Kidney tubule cell (primary cell): ENCODE measurements at places on chromosomes 7 and 10.

- no peak for DNase-seq
Observed at GRCh38 chr10:126731610-126731990, 61.1 kb upstream of the C10orf90 start.

DNA sequence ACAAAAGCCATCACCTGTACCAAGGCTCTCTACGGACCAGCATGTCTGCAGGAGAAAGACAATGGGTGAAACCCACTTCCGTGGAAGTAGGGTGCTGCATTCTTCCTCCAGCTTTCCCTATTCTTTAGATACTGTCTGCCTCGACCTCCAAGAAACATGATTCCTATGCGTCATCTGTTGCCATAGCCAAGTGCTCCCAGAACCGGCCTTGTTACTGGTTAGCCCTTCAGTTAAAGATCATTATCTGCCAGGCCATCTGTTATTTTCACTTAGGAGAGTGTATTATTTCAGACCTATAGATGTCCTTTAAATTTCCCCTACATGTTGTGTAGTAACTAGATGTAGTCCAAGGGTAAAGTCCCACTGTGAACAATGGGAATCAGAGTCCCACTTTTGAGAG is 89.0 kb upstream of the KIAA1217 start:
- no peak for DNase-seq

- no peak for DNase-seq
Observed at GRCh38 chr7:90239050-90239449, 5.9 kb upstream of the CFAP69 start.

- DNase-seq: peak; percentile 68
Observed at GRCh38 chr10:119030421-119031250, 1.1 kb downstream of the NANOS1 start.

- no peak for DNase-seq
Observed at GRCh38 chr7:45698303-45699014, 124.3 kb downstream of the ADCY1 start.

GRCh38 chr7:87427288-87427687 is 48.2 kb downstream of the ABCB4 start:
- DNase-seq: no peak

- no peak for DNase-seq
Observed at GRCh38 chr10:15123749-15124184, 26.6 kb downstream of the RPP38 start.

DNA sequence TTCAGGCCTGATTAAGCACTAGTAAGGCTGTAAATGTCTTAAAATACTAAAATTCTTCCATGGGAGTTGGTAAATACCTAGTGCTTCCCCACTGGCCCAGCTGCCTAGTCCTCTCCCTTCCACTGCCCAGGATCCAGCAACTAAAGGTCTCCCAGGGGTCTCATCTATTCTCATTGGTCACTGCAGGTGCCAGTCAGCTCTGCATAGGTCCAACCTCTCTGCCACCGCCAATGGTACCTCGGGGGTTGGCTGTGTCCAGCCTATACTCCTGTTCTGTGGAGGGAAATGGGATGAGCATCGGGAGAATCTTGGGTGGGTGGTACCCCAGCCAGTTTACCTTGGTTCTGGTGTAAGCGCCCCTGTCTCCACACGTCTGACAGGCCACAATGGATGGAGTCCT is 6.1 kb upstream of the CREB5 start:
- DNase-seq: peak; percentile 54
